Right ventricle myocardium superior (tissue), 1 donor: ENCODE measurements at places on chromosomes 2 and 18. TPM values are rescaled to one million over a fixed set of nuclear protein-coding genes. Genes with fewer than 3 reads are reported as not detected.
A peak's percentile ranks its signal among the peaks of the same experiment; 100 is the strongest.

GRCh38 chr18:42053188-42053781 lies 98.3 kb downstream of the PIK3C3 start:
- DNase-seq = peak; percentile 41

GRCh38 chr2:85524336-85524908 lies 14.5 kb upstream of the MAT2A start:
- no peak for DNase-seq

DNA sequence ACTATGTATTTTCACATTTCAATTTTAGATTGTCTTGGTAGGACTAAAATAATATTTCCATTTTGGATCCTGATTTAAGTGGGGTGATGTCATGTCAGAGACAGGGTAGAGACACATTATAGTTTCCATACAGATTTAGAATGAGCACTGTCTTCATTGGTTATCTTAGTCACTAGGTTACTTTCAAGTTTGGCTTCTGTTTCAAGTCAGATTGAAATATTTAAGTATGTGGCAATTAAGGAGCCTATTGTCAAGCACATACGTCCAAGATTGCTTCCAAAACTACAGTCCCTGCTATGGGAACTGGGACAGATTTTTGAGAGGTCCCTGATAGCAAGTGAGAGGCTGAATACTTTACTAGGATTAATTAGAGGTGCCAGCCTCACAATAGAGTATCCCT lies 89.2 kb upstream of the FAM117B start:
- no peak for DNase-seq

GRCh38 chr18:39200153-39200552 lies 1634.6 kb upstream of the CELF4 start:
- no peak for DNase-seq

DNA sequence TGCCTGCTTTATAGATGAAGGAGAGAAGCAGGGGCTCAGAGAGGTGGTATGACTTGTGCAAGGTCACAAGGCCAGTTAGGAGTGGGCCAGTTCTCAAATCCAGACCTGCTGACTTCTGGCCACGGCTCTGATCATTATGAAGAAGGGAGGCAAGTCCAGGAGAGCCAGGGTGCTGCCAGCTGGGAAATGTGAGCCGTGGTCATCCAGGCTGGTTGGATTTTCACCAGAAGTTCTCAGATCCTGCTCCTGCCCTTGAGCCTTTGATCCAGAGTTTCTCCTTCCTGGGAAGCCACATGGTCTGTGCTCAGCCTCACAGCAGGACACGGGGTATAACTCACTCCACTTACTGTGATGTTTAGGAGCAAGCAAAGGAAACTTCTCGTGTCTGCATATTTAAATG lies 239.9 kb downstream of the KLHL29 start:
- DNase-seq = no peak

DNA sequence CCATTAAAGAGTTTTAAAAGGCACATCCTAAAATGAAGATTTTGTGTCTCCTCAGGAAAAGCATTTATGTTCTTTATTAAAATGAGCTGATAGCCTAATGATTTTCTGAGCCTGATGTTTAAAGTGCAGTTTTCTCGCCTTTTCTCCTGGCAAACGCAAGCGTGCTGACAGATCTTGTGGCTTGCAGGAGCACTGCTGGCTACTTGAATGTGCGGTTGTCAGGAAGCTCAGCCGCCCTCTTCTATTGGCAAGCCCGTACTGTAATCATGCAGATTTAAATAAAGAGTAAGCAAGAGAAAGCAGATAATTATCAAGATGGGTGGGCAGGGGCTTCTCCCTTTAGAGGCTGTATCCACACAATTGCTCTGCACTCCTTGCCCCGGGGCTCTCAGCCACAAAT lies 139.5 kb upstream of the SPHKAP start:
- no peak for DNase-seq

- no peak for DNase-seq
Measured at GRCh38 chr18:77178559-77178958, 46.0 kb upstream of the MBP start.

- DNase-seq = peak; percentile 55
Measured at GRCh38 chr2:222859786-222860612, 837 bp upstream of the ACSL3 start.

DNA sequence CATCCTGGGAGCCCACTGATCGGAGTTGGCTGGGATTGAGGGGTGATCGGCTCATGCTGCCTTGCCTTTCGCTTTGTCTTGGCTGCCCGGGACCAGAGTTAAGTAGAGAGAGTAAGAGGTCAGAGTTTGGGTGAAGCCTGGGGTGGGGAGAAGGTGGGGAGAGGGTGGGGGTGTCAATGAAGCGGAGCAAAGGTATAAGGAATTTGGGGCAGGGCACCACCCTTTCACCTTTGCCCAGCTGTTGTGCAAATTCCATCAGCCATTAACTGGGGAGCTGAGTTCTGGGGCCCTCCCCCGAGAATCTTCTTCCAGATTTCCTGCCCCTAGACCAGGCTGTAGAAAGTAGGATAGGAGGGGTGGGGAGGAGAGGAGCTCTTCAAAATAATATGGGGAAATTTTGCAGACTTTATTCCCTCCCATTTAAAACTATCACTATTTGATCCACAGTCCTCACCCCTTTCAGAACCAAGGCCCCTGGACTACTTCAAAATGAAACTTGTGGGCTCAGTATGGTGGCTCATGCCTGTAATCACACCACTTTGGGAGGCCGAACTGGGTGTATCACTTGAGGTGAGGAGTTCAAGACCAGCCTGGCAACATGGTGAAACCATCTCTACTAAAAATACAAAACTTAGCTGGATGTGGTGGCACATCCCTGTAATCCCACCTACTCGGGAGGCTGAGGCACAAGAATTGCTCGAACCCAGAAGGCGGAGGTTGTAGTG lies at the start of gene SLC23A3:
Gene SLC23A3, minus strand, starts transcription at position 100 of the 725 bp plus-strand sequence. Its CDS starts 45 bp downstream, at position 55.
- no peak for DNase-seq

DNA sequence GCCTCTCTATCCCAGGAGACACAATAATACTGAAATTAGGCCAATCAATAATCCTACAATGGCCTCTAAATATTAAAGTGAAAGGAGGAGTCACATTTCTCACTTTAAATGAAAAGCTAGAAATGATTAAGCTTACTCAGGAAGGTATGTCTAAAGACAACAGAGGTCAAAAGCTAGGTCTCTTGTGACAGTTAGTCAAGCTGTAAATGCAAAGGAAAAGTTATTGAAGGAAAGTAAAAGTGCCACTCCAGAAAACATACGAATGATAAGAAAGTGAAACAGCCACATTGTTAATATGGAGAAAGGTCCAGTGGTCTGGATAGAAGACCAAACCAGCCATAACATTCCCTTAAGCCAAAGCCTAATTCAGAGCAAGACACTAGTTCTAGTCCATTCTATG lies 9.5 kb downstream of the SESTD1 start:
- no peak for DNase-seq

DNA sequence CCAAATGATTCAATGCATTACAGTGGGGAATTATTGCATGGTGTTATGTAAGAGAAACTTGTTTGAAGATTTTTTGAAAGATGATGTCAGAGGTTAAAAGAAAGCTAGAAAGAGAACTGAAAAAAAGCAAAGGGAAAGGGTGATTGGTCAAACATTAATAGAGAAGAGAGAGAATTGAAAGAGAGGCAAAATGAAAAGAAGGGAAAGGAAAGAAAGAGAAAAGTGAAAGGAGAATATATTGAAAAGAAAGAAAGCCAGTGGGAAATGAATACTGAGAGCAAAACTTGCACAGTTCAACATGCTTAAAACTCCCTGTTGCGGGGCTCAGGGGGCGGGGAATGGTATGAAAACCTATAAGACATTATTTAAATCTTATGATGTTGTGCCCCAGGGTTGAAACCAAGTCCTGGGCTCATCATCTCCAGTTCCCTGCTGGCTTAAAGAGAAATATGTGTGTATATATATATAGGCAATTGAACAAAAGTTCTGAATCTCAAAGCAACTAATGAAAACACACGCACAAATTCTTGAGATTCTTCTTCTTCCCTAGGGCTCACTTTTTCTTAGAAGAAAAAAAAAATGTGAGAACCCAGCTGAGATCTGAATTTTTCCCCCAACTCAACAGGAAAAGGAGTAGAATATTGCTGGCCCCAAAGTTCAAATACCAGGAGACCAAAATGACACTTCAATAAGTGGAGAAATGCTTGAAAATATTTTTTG lies 2045.9 kb upstream of the CELF4 start:
- DNase-seq = no peak

DNA sequence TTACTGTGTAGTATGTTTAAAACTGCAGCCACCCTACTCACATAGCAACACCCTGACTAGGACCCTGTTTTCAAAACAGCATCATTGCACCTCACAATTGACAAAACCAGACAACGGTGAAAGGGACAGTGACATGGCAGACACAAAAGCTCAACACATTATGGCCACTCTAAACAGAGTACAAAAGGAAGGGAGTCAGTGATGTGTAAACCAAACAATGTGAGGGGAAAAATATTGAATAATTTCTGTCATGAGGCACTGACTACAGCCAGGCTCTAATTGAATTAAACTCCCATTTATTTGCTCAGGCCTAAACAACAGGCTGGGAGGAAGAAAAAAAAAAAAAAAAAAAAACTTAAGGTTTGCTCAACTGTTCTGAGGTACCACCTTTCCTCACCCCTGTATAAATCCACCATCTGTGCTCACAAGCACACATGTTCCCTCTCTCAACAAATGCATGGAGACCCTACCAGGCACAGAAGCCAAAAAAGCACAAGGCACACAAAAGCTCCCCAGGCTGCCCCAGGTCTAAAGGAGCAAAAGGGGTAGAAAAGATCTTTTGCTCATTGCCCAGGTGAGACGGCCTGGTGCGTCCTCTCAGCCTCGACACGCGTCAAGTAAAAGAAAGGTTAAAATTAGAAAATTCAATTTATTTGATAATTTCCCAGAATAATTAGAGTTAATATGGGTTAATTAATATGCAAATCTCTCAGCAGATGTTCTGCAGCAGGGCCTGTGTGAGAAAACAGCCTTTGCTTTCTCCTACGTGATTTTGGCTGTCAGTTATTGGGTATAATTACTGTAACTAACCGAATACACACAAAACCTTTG lies 80.9 kb downstream of the ZEB2 start:
- DNase-seq = no peak

GRCh38 chr2:227198866-227199265 lies 34.4 kb downstream of the COL4A3 start:
- DNase-seq = no peak

- DNase-seq = no peak
Measured at GRCh38 chr2:119136093-119136492, 22.5 kb downstream of the C1QL2 start.

DNA sequence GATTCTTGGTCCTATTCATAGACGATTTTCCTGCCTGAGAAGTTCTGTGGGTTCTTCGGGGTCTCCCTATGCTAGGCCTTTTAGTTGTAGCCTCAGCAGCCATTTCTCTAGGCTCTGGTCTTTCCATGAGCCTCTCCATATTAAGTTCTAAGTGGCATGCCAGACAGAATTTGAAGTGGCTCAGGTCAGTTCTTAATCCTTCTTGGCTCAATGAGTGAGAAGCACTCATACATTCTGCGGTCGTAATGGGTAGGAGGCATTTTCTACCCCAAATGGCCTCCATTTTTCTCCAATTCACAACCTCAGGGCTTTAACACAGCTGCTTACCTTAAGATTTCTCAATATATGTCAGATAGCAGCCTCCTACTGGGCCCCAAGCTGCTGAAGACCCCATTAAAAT lies 405.3 kb upstream of the GALNT5 start:
- DNase-seq = no peak

GRCh38 chr2:234273887-234274584 lies 222.8 kb downstream of the ARL4C start:
- DNase-seq = no peak

DNA sequence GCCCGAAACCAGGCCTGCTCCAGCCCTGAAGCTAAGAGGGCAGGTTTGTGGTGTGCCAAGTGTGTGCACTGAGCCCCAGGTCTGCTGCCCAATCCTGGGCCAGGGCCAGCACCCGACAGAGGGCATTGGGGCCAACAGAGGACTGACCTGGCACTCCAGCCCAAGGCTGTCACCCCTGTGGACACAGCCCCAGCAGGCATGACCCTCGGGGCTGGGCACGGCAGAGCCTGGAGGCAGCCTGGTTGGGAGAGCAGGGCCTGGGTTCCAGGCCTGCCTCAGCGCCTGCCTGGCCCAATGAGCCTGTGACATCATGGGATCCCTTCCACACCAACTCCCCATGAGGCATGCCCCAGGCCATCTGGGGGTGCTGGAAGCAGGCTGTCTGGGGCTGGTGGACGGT lies 10.8 kb upstream of the SNED1 start:
- peak; percentile 49 for DNase-seq

DNA sequence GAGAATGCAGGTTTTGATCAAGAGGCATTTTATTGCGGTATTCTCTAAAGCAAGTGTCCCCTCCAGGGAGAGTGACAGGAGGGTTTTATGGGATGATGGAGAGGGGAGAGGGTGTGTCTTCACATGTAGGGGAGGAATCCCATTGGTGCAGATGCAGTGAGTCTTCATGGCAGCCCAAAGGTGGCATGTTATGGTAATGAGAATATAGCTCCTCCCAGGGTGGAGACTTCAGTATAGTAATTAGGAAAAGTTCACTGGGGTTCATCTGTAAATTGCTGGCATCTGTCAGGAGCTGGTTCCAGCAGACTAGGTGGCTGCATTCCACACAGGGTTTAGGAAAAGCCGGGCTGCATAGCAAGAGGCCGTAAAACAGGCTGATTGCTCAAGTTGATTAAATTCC lies 230.7 kb upstream of the CCDC68 start:
- no peak for DNase-seq

DNA sequence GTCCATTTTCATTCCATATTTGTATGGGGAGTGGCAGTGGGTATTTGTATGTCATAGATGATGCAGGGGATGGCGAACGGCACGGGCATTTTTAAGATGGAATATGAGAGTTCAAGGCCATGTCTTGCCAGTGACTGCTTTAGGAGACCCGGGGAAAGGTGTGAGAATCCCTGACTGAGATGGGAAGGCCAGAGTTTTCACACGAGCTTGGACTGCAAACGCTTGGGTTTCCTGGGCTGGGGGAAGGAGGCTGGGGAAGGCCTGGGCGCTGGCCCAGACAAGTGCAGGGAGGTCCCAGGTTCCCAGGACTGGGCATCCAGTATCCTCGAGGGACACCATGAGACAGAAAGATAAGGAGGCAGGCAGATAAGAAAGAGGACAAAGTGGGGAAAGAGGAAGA lies 35.2 kb downstream of the CNGA3 start:
- no peak for DNase-seq

GRCh38 chr2:115650827-115651226 lies 1208.4 kb downstream of the DPP10 start:
- DNase-seq = no peak

DNA sequence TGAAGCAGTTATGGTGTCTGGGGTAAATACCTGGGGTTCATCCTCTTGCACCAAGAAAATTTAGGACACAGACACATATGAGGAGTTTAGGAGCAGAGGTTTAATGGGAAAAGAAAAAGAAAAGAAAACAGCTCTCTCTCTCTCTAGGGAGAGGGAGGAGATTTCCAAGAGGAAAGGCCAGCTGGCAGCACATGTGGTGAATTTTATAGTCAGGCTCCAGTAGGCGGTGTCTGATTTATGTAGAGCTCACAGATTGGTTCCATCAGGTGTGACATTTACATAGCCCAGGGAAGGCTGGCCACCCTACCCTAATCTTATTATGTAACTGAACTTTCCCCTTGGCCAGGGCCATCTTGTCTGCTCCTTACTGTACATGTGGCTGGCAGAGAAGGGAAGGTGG lies 297.5 kb upstream of the RGPD4 start:
- DNase-seq = no peak

- DNase-seq = no peak
Measured at GRCh38 chr2:10721396-10722251, at the start of gene ATP6V1C2. Gene ATP6V1C2, plus strand, starts transcription at chr2:10721630. Its CDS starts 1,220 bp downstream, at chr2:10722850.

- no peak for DNase-seq
Measured at GRCh38 chr18:26436176-26437051, 111.9 kb downstream of the KCTD1 start.

- DNase-seq = no peak
Measured at GRCh38 chr18:77567205-77567604, 317.6 kb downstream of the GALR1 start.

The TIMM21 gene
- total RNA-seq = 158 TPM

The IHH gene
- not detected for total RNA-seq

The MRO gene
- total RNA-seq = 5.3 TPM

The REEP1 gene
- 21.5 TPM for total RNA-seq
